ENCODE measurements at places on chromosomes 12 and 14.

DNA sequence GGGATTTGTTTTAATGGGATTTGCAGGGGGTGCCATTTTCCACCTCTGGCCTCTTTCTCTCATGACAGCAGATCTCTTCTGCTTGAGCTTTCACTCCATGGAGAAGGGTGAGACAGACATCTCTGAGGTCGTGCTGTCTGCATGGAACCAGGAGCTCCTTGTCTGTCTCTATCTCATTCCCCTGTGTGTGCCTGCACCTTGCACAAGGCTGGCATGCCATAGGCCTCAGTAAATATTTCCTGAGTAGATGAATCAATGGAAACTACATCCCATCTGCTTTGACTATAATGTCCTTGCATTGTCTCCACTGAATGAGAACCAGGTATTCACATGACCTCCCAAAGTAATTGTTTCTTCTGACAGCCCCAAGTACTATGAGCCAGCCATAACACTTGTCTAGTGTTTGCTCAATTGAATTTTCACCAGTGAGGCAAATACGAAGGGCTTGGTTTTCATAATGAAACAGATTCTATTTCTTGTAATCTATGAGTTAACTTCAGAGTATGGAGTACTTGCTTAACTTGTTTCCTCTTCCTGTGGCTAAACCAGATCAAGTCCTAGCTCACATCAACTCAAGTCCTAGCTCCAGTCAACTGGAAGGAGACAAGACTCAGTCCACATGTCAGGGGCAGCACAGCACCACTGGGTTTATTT is 32.3 kb downstream of the KCNK13 start:
- peak; percentile 18 for DNase-seq

- no peak for DNase-seq
Measured at GRCh38 chr14:24282736-24283135, 11.3 kb upstream of the RABGGTA start.

GRCh38 chr14:84988357-84988756 is 541.6 kb upstream of the FLRT2 start:
- DNase-seq: no peak

- DNase-seq: no peak
Measured at GRCh38 chr14:29043737-29044136, 277.1 kb downstream of the FOXG1 start.

DNA sequence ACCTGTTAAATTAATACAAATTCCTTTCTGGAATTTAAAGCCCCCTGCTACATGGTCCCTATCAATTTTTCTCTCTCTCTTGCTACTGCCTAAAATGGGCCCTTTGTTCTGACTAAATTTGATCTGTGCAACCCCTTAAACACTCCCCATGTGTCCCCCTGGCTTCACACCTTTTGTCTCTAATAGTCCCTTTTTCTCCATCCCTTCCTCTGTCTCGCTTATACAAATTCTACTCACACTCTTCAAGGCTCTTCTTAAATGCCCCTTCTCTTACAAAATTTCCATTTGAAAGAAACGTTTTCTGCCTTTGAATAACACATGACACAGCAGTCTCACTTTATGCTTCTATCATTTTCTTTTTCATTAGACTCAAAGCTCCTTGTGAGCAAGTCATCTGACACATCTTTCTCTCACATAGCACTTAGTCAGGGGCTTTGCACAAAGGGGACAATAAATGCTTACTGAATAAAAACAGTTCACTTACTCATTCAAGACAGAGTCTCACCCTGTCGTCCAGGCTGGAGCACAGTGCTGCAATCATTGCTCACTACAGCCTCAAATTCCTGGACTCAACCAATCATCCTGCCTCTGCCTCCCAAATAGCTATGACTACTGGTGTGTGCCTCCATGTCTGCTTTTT is 41.5 kb upstream of the NR2C1 start:
- DNase-seq: no peak

DNA sequence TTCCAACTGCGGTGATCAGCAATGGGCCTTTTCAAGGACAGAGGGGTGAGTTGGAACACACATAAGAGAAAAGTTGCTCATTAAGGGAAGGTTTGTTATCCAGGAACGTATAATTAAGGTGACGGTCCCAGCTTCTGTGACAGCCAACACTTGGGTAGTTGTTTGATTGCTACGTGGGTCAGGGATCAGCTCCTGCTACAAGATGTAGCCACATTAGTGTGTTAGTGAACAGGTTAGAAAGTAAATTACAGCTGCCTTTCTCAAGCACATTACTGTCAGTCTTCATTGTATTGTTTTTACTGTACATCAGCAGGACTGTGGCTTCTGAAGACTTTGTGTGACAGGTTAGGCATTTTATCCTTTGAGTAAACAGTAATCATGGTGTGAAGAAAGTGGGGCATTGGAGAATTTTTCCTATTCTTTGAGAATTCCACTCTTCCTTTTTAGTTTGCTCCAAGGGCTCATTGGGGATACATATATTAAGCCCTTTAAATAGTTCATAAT is 230.5 kb downstream of the EGLN3 start:
- no peak for DNase-seq

DNA sequence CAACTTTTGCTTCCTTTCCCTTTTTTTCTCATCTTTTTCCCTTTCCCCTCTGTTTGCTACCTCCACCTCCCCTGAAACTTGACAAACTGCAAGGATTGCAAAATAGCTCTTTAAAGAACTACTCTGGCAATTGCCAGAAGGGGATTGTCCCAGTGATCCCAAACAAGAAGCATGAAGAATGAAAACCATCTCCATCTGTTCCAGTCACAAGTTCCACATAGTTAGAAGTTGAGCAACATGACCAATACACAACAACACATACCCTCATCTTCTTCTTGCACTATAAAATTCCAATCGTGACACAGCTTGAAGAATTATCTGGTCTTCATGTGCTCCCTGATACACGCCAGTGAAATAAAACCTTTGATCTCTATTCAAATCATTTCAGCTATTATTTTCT is 93.7 kb upstream of the USP15 start:
- DNase-seq: no peak

- no peak for DNase-seq
Measured at GRCh38 chr12:59357811-59358210, 238.0 kb upstream of the SLC16A7 start.

- DNase-seq: no peak
Measured at GRCh38 chr12:115511986-115512711, 765.3 kb downstream of the MED13L start.

DNA sequence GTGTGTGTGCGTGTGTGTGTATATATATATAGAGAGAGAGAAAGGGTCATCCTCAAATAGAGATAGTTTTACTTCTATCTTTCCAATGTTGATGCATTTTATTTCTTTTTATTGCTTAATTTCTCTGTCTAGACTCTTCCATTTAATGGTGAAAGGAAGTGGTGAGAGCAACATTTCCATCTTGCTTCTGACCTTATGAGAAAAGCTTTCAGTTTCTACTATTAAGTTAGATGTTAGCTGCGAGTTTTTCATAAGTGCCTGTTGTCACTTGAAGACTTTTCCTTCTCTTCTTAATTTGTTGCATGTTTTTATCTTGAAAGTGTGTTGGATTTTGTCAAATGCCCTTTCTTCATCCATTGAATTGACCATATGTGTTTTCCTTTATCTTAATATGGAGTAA is 304.4 kb upstream of the FAR2 start:
- no peak for DNase-seq

GRCh38 chr12:119659289-119659897 is 8.5 kb upstream of the PRKAB1 start:
- DNase-seq: no peak

GRCh38 chr12:29627221-29627620 is 129.7 kb upstream of the OVCH1 start:
- no peak for DNase-seq

DNA sequence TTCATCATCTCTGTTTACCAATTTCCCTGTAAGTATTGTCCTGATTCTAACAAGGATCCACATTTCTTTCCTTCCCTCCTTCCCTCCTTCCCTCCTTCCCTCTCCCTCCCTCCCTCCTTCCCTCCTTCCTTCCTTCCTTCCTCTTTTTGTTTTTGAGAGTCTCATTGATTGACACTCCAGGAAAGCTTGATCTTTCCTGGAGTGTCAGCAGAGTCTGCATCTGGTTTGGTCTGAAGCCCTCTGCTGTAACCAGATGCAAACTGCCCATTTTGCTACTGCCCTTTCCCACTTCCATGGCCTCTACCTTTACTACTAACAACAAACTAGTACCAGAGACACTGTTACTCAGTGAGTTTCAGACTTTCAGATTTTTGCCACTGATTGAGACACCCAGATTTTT is 14.4 kb upstream of the OR6C65 start:
- DNase-seq: no peak

DNA sequence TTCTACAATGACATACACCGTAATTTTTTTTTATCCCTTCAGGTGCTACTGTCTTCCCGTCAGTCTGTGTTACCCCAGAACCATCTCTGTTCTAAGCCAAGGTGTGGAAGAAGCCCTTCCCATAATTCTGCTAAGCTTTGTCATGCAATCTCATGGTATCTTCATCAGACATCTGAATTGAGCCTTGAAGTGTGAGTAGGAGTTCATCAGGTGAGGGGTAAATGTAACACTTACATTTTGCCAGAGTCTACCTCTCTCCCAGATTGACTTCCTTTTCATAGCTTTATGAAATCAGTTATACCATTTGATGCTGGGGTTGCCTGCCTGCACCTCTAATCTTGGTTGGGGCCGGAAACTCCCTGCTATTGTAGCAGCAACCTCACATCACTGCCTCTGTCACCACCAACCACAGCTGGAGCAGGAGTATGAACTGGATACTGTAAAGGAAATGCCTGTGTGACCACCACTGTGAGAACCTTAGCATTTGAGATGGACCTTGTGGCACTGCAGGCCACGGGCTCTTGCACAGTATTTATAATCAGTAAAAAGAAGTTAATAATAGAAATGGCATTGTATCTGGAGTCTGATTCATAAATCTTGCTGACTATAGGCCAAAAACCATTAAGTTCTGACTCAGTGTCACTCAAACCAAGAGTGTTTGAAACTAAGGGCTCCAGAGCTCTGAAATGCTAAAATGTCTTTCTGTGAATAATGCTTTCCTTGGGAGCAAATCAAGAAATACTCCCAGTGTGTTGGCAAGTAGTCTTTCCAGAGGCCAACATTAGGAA is 58.7 kb upstream of the STK38L start:
- no peak for DNase-seq

GRCh38 chr12:24852420-24852819 is 96.5 kb downstream of the BCAT1 start:
- DNase-seq: no peak

DNA sequence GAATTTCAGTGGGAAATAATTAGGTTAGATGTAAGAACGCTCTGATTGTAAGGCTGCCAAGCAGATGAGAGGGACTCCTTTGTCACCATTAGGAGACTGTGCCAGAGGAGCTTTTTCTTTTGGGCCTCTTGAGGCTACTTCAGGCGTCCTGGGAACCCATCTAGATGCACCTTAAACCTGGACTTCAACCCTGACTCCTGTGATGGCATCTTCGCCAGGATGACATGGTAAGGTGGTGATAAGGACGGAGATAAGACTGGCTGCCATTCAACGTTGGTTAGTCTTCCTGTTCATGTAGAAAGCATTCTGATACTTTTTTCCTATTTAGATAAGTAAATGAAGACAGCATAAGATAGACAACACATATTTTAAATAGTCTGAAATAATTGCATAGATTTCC is 36.3 kb downstream of the STK38L start:
- no peak for DNase-seq

DNA sequence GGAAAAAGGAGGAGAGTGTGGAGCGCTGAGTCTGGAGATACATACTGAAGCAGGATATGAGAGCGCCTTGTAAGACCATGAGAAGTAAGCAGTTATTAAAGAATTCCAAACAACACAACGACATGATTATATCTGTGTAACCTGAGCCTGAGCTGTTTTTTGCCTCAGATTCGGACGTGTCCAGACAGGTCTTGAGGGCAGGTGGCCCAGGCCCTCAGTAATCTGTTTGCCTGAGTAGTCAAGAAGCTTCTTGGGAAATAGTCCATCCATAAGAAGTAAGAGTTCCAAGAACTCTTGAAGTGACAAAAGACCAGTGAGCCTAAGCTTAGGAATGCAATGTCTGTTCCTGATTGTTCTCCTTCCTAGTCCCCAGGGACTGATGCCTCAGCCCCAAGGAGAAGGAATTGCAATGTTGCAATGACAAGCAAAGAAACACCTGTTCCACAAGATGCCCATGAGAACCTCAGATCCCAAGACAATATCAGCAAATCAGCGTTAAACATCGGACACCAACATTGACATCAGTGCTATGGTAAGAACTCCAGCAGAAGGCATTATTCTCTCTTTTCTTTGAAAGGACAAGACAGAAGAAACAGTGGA is 34.7 kb upstream of the ADAMTS20 start:
- no peak for DNase-seq

DNA sequence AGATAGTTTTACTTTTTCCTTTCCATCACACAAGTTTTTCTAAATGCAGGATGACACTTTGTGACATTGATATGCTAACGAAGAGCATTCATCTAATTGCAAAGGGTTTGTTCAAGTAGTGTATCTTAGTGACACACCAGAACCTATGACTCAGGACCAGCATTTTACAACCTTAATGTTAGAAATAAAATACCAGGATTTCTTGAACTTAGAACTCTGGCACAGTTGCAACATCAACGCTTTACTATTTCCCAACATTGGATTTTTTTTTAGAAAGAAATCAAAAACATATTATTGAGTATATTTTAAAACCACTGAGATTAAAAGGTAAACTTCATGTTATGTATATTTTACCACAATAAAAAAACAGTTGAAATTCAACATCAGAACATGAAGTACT is 17.9 kb upstream of the PLEKHG6 start:
- DNase-seq: no peak

DNA sequence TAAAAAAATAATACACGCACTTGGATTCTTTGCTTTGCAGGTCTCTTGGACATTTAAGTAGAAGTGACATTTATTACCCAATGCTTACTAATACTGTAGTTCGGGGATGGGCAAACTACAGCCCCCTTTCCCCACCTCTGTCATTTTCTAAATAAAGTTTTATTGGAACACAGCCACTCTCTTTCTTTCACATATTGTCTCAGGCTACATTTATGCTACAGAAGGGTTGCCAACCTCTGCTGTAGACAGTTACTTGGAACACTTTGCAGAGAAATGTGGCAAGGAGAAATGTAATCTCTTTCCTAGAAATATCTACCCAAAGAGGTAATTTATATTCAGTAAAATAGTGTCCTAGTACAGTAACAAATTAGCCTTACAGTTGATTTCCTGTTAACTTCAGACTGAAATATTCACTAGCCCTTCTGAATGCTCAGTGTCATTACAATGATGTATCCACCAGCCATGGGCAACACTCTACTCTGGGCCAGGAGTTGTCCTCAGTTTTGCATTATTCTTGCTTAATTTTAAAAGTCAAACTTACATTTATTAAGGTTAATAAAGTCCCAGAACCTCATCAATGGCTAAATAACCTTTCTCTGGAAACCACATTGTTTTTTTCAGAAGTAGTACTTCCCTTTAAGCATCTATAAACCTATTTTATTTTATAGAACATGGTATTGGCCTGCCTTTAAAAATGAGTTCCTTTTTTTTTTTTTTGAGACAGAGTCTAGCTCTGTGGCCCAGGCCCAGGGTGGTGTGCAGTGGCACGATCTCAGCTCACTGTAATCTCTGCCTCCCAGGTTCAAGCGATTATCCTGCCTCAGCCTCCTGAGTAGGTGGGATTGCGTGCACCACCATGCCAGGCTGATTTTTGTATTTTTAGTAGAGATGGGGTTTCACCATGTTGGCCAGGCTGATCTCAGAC is 269.6 kb upstream of the AMIGO2 start:
- no peak for DNase-seq
